ENCODE measurements at places on chromosomes 2 and 18.
A peak's percentile ranks its signal among the peaks of the same experiment; 100 is the strongest.

- no peak for DNase-seq
These were observed 404.6 kb upstream of the CWC22 start for GRCh38 chr2:180411661-180412060.

GRCh38 chr2:84908948-84909713, 3.7 kb downstream of the TMSB10 start:
- no peak for DNase-seq

- no peak for DNase-seq
These were observed 397 bp downstream of the ZCCHC2 start for GRCh38 chr18:62523255-62523588.

GRCh38 chr2:171226461-171226860, 65.8 kb upstream of the TLK1 start:
- DNase-seq: no peak

- no peak for DNase-seq
These were observed 476.7 kb downstream of the EPHA4 start for GRCh38 chr2:221095356-221095755.

DNA sequence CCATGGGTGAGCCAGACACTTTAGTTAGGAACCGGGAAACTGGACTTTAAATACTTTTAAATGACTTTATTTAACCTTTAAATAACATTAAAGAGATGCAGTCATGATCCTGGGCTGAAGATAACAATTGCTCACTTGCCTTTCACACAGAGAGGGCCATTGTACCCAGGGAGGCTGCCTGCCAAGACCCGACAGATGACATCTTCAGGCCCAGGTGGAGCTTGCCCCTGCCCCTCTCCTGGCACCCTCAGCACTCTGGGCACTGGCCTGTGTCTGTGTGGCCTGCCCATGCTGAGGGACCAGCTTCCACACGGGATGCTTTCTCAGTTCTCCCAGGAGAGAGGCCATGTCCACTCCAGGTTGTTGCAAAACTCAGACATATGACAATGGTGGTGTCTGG, 216.4 kb upstream of the MYT1L start:
- DNase-seq: peak; percentile 84

DNA sequence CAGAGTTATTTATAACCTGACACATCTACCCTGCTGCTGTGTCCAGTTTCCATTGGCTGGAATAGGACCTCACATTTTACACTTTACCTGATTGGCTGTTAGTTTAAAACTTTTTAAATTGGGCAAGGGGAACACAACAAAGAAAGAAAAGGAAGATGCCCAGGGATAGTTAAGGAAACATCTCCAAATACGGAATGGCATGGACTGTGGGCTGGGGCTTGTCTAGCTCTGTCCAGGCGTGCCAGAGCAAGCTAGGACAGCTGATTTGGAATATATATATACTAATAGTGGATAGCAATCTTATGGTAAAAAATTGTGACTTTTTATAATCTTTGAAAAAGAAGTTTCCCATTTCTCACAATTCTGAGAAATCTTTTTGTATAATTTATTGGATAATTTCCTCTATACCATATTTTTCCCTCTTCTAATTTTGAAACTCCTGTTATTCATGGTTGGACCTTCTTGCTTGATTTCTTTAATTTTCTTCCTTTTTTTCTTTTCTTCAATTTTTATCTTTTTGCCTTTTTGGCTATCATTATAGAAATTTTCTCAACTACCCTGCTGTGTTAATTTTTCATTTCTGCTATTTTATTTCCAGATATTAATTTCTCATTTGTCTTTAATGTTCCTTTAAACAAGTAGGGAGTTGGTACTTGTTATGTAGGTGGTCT, 55.9 kb downstream of the COMMD1 start:
- no peak for DNase-seq

DNA sequence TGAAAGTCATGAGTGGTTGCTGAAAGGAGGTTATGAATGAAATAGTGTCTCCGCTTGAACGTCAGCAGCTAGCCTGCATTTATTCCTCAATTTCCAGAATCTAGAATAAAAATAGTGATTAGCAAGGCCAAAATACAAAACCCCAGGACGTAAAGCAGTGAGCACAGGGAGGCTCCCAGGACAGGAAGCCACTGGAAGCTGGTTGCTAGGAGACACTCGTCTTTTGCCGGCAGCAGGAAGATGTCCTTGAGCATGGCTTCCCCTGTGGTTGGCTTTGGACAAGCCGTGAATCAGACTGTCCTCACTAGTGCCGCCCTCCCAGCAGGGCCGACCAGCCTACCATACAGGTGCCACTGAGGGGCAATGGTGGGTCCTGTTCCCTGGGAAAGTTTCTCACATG, 374.4 kb downstream of the MTX2 start:
- no peak for DNase-seq

- DNase-seq: no peak
These were observed 40.4 kb upstream of the ANKRD62 start for GRCh38 chr18:12053289-12053688.

GRCh38 chr2:143110758-143111428, 18.3 kb upstream of the ARHGAP15 start:
- peak; percentile 63 for DNase-seq

GRCh38 chr2:26900831-26901321, 52.9 kb downstream of the DPYSL5 start:
- DNase-seq: no peak

- no peak for DNase-seq
These were observed 40.0 kb downstream of the RNF144A start for GRCh38 chr2:6957031-6957714.

GRCh38 chr2:217691920-217692666, 310.7 kb downstream of the TNS1 start:
- no peak for DNase-seq

GRCh38 chr2:127575941-127576432, 40.5 kb downstream of the MYO7B start:
- DNase-seq: no peak

DNA sequence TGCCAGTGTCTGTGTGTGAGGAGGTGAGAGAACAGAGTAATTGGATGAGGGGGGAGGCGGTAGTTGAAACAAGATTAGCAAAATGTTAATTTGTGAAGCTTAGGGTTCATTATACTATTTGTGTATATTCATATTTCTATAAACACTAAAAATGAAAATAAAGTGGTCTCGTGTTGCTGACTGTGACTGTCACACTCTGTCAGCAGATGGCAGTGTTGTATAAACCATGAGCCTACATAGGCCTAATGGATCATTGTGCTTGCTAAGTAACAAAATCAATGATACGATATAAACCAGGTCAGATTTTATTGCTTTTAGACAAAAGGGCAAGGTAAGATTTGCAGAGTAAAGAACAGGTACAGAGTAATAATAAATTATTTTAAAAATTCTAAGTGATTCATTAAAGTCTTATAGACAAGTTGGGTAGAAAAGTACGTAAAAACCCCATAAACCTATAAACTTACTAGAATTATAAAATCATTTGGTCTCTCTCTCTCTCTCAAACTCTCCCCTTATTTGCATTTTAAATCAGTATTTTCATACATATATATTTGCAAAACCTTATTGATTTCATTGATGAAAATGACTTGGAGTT, 182.7 kb downstream of the RPIA start:
- peak; percentile 55 for DNase-seq

Measured in globus pallidus (tissue), 1 donor.